ENCODE measurements at places on chromosomes 11 and 22. TPM values are rescaled to one million over a fixed set of nuclear protein-coding genes. Genes with fewer than 3 reads are reported as not detected.
A peak's percentile ranks its signal among the peaks of the same experiment; 100 is the strongest.

The MMP8 gene
- total RNA-seq = not detected

The MUC5AC gene
- total RNA-seq = 4.2 TPM

The IGLL1 gene
- total RNA-seq = not detected

DNA sequence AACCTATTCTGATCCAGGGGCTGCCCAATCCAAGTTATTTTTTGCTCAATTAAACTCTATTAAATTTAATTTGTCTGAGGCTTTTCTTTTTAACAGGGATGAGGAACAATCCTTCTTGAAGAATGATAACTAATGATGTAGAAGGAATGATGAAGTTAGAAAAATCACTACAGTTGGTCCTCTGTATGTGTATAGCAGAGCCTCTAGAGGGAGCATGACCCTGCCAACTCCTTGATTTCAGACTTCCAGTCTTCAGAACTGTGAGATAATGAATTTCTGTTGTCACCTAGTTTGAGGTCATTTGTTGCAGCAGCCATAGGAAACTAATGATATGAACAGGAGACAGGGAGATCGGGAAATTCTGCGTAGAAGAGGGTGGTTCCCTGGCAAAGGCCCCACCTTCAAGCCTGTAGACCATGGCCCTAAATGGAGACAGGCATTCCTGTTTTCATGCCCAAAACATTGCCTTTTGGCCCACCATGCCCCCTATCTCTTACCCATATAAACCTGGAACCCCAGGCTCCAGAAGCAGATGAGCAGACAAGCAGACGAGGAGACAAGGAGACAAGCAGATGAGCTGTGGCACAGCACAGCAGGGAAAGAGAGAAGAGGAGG is 7.7 kb upstream of the QSER1 start:
- DNase-seq = no peak

GRCh38 chr22:24542641-24543040 is 12.3 kb downstream of the GUCD1 start:
- peak; percentile 58 for DNase-seq

The KRTAP5-7 gene
- total RNA-seq = not detected

The LRRC75B gene
- total RNA-seq = 8.9 TPM

GRCh38 chr22:37230673-37231405 is 13.2 kb downstream of the RAC2 start:
- DNase-seq = no peak

- no peak for DNase-seq
These were observed 230.1 kb downstream of the BRD1 start for GRCh38 chr22:49597428-49598039.

GRCh38 chr11:8204596-8204995 is 35.8 kb upstream of the RIC3 start:
- no peak for DNase-seq

The ME3 gene
- total RNA-seq = 6.5 TPM

- DNase-seq = no peak
These were observed 3.3 kb downstream of the ALDH3B2 start for GRCh38 chr11:67671211-67671520.

The OR51A2 gene
- total RNA-seq = not detected

DNA sequence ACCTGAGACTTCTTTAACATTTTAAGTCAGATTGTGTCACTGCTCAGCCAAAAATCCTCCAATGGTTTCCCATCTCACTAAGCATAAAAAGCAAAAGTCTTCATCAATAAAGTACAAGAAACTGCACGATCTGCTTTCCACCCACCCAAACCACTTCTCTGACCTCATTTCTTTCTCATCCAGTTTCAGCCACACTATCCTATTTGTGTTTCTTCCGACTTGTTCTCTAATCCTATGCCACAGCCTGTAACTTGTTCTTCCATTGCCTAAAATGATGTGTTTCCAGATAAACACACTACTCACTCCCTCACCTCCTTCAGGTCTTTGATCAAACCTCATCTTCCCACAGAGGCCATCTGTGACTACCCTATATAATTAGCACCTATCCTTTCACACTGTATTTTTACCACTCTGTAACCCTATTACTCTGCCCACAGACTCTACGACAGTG is 28.4 kb downstream of the ARHGAP32 start:
- DNase-seq = no peak

- no peak for DNase-seq
These were observed 243.3 kb upstream of the B3GAT1 start for GRCh38 chr11:134655189-134655989.

GRCh38 chr11:95714843-95715776 is 74.5 kb downstream of the FAM76B start:
- no peak for DNase-seq

- no peak for DNase-seq
These were observed 15.1 kb downstream of the APOL6 start for GRCh38 chr22:35663371-35663770.

- DNase-seq = no peak
These were observed 18.6 kb downstream of the PPP6R2 start for GRCh38 chr22:50361688-50362087.

DNA sequence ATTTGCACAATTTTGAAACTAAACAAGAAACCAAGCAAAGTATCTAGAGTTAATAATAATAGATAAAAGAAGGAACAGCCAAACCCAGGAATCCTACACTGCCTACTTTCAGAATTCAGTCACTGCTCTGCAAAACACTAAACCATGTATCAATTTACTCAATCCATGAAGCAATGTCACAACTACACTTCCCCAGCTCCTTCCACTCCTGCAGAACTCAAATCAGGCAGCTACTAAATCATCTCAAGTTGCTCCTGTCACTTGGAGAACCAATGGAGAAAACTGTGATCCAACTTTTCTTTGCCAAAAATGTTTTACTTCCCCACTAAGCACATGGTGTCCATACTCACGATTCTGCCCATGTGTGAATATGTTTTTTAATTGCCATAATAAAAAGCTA is 24.9 kb upstream of the C11orf58 start:
- DNase-seq = no peak

The ABCG4 gene
- not detected for total RNA-seq

The MOGAT2 gene
- total RNA-seq = not detected

DNA sequence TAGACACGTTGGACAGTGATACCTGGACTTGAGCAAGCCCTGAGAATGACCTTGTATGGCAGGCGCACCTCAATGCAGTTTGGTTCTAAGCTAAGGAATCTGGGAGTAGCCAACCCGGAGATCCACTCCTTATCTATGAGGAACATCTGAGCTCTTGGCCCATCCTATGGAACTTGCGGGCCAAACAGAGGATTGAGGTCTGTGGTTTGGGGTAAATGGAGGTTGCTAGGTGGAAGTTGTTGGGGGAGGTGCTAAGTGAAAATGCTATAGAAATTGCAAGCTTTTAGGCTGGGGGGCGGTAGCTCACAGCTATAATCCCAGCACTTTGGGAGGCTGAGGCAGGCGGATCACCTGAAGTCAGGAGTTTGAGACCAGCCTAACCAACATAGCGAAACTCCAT is 8.9 kb downstream of the GDPD5 start:
- DNase-seq = no peak

- no peak for DNase-seq
These were observed 326.3 kb downstream of the NTM start for GRCh38 chr11:131696690-131697089.

The TLCD5 gene
- 1.7 TPM for total RNA-seq

DNA sequence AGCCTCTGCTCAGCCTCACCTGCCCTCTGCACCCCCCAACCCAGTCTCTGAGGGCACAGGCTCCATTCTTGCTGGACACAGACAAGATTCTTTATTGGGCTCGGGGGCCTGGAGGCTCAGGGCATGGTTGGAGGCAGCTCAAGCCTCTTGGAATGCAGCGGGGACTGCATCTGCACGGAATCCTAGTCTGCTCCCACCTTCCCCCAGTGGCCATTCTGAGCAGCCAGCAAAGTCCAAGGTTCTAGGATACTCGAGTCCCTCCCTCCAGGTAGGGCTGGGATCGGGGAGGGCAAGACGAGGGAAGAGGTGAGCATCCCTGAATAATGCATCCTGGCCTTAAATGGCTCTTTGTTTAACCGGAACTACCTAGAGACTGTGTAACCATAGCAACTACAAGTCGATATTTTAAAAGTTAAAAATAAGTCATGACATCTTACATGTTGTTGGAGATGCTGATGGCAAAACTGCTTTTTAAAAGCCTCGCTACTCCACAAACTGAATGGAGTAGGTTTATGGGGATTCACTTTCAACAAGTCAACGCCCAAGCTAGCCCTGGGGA is 10.7 kb upstream of the IGSF22 start:
- DNase-seq = no peak

GRCh38 chr11:76561245-76561644 is 109.3 kb downstream of the LRRC32 start:
- DNase-seq = no peak

DNA sequence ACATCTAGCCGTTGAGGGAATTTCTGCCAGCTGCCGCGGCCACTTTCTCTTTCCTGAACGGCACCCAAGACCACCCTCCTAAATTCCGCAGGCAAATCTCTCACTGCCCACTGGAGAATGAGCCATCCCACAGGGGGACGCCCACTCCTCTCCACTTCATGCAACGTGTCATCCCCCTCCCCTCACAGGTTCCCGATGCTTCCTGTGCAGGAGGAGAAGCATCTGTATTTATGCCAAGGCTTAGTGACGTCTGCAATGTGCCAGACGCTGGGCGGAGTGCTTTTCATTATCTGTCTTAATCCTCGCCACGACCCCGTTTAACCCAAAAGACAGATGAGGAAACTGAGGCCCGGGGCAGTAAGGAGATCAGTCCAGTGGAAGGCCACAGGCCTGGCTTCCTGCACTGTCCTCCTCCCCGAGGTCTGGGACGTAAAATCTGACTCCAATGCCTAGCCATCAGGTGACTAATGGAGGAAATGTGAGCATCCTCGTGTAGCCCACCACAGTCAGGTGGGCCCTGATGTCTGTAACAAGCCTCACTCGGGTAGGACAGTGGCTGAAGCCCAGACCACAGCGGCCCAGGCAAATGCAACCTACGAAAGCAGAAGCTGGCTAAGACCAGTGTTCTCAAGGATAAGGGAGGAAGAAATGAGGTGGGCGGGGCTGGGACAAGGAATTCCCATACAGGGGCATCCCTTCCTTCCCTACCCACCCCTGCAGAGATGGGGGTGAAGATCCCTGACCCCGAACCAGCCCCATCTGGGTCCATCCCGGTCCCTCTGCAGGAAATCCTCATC is 23.1 kb downstream of the MN1 start:
- DNase-seq = no peak

The OR8D4 gene
- total RNA-seq = 1.8 TPM

DNA sequence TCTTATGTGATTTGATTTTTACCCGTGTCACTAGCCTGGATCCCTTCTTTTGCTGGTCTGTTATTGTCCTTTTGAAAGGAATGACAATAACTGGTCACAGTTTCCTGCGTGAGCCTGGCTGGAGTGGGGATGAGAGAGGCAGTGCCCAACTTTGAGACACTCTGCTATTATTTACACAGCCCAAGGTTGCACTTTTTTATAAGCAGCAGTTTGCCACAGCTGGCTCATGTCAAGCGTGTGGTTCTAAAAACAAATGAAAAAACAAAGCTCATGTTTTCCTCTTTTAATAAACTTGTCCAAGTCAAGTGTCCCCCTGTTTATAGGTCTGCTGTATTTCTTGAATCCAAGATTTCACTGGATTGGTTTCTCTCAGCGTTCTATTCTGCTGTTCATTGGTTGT is 201.3 kb downstream of the GRIK4 start:
- DNase-seq = no peak

DNA sequence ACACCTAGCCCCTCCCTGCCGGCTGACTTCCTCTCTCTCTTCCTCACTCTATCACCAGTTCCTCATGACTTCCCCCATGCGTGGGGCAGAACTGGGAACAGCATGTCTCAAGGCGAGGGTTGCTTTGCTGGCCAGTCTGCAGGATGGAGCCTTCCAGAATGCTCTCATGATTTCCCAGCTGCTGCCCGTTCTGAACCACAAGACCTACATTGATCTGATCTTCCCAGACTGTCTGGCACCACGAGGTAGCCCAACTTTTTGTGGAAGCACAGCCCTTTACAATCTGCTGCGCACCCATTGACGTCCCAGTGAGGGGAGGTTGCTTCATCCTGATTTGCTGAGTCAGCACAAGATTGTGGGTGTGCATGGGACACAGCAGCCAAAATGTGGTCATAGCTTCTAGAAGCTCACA is 8.6 kb downstream of the TCN2 start:
- DNase-seq = no peak

- DNase-seq = no peak
These were observed 158.6 kb downstream of the KIRREL3 start for GRCh38 chr11:126841999-126842398.

DNA sequence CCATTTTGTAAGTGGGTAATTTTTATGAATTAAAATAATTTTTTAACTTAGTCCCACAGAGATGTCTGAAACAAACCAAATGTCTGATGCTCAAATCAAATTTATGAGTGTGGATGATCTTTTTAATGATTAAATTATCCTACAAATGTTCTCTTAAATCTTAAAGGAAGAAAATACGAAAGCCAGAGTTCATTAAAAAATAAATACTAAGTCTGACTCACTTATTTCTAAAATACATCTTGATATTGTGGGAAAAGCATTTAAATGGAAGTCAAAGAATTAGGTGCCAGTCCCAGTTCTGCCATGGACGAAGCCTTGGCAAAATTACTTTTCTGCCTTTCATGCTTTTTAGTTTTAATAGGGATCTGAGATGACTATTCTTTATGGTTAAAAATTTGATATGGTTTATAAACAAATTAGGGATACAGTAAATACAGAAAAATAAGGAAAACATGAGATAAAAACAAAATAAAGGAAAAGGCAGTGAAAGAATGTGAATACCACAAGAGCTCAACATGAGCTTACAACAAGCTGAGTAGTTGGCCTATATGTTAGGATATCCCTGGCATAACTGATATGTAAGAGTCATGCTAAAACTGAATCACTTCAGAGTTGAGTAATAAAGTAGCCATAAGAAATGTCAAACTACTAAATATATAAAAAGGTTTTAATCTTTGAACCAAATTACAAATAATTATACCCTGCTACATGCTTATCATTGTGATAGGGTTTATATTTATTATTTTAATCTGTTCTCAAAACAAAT is 9.2 kb downstream of the CCDC34 start:
- DNase-seq = no peak

GRCh38 chr22:44351685-44352377 is 39.1 kb upstream of the SHISAL1 start:
- peak; percentile 3 for DNase-seq

DNA sequence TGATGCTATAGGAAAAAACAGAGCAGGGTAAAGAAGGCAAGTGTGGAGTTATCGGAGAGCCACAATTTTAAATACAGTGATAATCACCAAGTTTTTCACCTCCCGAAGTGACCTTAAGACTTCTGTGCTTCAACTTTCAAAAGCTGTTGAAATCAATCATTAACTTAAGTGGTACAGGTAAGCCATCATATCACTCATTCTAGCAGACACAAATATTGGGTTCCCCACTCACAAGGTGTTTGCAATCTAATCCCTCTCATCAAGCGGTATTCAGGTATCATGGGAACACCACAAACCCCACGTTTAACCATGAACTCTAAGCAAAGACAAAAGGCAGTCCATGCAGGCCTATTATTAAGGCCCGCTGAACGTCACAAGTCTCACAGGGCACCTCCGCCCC is 26.8 kb downstream of the LARGE1 start:
- DNase-seq = no peak

The PATE4 gene
- not detected for total RNA-seq

Data from pancreas (tissue), 10 donors.